Pancreas (tissue), 10 donors: ENCODE measurements at places on chromosomes 7 and 10. TPM values are rescaled to one million over a fixed set of nuclear protein-coding genes. Genes with fewer than 3 reads are reported as not detected.

Gene TRIM4
- 13.4 TPM for polyA plus RNA-seq

Gene ADRA2A
- 42.3 TPM for polyA plus RNA-seq

Gene UTF1
- not detected for polyA plus RNA-seq

Gene TRIM73
- 4.7 TPM for polyA plus RNA-seq

Gene IMMP2L
- polyA plus RNA-seq: 30.0 TPM

Gene FLNC
- polyA plus RNA-seq: 2.1 TPM

Gene SPDYE9
- not detected for polyA plus RNA-seq

Gene PKD2L1
- polyA plus RNA-seq: 0.11 TPM

Gene CCDC136
- polyA plus RNA-seq: 1.7 TPM

Gene MOGAT3
- polyA plus RNA-seq: not detected

Gene SFRP4
- polyA plus RNA-seq: 0.59 TPM

Gene GPR15LG
- 0.09 TPM for polyA plus RNA-seq

Gene CADPS2
- 7.9 TPM for polyA plus RNA-seq
